ENCODE measurements at places on chromosomes 6 and 20.

DNA sequence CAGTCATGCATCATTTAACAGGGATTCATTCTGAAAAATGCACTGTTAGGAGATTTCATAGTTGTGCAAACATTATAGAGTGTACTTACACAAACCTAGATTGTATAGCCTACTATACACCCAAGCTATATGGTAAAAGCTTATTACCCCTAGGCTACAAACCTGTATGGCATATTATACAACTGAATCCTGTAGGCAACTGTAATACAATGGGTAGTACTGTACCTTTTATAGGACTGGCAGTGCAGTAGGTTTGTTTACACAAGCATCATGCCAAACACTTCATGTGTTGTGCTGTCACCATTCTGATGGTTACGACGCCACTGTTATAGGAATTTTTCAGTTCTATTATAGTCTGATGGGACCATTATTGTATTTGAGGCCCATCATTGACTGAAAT is 39.3 kb upstream of the KHDC1 start:
- no peak for DNase-seq

GRCh38 chr6:131331873-131332781 is 196.9 kb downstream of the AKAP7 start:
- DNase-seq, result no peak

GRCh38 chr20:53943522-53944291 is 126.7 kb downstream of the BCAS1 start:
- peak; percentile 47 for DNase-seq

- no peak for DNase-seq
Measured at GRCh38 chr20:4516876-4517275, 204.8 kb upstream of the PRND start.

GRCh38 chr20:12207875-12208274 is 290.2 kb downstream of the BTBD3 start:
- no peak for DNase-seq

DNA sequence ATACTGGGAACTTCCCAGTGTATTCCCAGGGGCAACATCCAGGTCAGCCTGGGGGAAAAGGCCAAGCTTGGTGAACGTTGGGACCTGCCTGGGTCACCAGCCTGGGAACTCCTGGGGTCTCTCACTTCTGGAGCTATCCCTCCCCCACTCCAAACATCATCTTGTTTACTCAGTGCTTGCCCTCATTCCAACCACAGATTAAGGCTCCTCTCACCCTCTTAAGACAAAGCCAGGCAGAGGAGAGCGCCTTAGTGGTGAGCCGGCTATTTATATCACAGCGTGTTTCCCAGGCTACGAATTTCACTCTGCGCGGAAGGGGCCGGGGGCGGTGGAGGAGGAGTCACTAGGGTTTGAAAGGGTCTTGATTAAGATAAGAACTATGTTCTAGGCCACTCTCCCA is 12.1 kb downstream of the PRPH2 start:
- DNase-seq, result no peak

DNA sequence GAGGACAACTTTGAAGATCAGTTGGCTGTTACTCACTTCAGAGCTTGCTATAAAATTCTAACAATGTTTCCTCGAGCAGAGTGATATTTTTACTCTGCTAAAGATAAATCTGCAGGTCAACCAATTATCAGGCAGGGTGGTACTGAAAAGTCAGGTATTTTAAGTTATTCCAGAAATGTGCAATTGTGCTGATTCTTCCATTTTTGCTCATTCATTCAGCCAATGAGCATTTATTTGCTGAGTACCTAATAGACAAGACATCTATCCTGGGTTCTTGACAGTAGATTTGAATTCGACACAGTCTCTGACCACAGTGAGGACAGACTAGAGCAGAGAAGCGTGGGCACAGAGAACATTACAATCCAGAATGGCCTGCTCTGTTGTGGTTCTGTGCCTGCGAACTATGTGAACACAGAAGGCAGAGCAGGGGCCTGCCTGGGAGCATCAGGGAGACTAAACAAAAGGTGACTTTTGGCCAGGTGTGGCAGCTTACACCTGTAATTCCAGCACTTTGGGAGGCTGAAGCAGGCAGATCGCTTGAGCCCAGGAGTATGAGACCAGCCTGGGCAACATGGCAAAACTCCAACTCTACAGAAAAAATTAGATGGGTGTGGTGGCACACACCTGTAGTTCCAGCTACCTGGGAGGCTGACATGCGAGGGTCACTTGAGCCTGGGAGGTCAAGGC is 14.8 kb downstream of the TPMT start:
- DNase-seq, result no peak

- DNase-seq, result no peak
Measured at GRCh38 chr20:16865406-16865805, 117.2 kb downstream of the OTOR start.

DNA sequence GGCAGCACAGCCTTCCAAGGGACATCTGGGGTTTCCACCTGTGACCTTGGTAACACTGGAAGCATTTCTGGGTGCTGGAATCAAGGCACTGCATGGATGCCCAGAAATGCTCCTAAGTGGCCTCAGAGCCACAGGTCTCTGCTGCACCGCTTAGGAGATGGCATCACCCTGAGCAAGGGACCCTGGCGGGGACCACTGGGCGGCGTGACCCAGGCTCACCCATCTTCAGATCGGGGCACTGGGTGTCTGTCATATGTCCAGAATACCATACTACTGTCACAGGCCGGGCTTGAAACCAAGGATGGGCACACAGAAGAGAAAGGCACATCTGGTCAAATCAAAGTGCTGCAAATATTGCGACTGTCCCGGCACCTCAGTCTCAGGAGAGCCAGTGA is 45.9 kb downstream of the SSR1 start:
- DNase-seq, result no peak

DNA sequence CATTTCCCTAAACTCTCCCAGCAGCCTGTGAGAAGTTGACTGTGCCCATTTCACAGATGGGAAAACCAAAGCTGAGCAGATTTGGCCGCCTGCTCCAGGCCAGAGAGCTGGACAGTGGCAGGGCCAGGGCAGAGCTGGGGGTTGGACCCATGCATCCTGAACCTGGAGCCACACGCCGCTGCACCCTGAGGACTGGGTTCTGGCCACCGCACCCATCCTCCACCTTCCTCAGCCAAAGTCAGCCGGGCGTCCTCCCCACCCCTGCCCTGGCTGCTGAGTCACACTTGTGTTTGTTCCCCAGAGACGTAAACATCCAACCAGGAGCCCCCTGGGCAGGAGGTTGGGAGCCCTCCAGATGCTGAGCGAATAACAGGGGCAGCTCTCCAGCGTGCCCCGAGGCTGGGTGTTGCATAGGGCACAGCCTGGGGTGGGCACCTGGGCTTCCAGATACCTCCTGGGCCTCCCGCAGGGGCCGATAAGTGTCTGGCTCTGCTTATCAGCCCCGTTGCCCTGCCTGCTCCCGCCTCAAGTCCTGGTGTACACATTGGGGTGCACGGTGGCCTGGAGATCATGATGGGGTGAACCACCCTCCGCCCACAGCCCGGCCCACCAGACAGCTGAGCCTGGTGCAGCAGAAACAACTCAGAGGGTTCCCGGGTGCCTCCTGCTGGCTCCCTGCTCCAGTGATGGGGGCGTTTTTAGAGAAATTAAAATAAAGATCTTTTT is 23.8 kb downstream of the RBM38 start:
- DNase-seq, result no peak

GRCh38 chr20:58515233-58516212 is at the start of gene APCDD1L:
Gene APCDD1L (minus strand): TSS chr20:58515399. CDS start chr20:58514707, 692 bp downstream.
- no peak for DNase-seq

DNA sequence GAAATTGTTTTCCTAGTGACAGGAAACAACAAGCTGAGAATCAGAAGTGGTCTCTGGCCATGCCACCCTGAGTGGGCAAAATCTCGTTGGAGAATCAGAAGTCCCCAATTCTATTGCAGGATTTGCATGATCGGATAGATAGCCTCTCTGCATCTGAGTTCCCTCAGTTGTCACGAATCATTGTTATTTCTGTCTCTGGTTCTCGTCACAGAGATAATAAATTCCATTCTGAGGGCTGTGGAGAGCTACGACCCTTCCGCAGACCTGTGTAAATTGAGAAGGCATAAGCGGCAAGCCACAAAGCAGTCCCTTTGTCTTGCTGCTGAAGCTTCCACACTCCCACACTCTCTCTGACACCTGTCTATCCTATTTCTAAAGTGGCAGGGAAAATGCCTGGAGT is 102.4 kb upstream of the CNR1 start:
- no peak for DNase-seq

DNA sequence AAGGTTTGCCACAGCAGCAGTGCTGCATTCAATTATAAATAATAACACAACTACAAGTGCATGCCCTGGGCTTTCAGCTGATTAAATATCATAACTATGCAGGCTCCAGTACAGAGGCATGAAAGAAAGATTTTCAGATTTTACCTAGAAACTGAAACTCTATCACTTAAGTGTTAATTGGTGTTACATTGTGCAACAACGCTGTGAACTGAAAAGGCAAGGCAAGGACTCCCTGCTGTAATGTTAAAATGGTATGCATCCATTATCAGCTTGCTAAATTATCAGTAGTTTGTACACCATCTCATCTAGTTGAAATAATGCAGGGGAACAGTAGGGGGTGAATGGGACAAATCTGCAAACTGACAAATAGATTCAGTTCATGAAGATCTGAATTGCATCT is 976.7 kb upstream of the MANEA start:
- no peak for DNase-seq

DNA sequence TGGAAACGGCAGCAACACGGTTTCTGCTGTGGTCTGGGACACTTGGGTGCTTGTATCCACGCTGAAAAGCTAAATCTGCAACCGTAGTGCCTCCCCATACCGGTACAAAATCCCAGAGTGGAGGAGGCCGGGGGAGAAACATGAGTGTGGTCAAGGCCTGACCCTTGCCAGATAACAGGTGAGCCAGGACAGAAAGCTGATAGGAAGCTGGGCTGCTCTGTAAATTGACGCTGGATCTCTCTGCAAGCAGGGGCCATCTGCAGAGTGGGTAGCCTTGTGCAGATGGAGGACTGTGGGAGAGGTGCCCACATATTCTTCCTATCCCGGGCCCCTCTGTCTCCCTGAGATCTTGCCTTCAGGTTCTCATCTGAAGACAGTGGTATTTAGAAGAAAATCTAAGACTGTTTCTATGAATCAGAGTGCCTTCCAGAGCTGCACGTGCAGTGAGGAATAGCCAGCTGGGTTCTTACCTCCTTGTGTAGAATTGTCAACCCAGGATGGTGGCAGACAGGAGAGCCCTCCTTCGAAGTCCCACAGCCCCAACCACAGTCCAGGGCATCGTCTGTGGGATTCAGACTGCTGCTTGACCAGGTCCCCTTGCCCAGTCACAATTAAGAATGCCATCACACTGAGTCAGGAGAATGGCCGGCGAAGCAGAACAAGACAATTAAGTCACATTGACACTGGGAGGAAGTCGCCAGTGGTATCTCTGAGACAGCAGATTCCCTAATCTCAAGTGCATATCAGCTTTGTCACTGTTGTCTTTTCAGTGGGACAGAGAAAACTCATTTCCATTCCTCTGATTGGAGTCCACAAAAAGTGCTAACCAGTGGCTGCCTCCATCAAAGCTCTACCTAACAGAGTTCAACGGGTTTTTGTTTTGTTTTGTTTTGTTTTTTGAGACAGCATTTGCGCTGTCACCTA is 100.0 kb upstream of the RIPOR2 start:
- DNase-seq, result peak; percentile 34

- DNase-seq, result no peak
Measured at GRCh38 chr20:58071298-58071697, 157.2 kb downstream of the ANKRD60 start.

Data from CD4-positive, alpha-beta memory T cell (primary cell).